NCI-H146 (cell line): ENCODE measurements at places on chromosomes 4 and X.

DNA sequence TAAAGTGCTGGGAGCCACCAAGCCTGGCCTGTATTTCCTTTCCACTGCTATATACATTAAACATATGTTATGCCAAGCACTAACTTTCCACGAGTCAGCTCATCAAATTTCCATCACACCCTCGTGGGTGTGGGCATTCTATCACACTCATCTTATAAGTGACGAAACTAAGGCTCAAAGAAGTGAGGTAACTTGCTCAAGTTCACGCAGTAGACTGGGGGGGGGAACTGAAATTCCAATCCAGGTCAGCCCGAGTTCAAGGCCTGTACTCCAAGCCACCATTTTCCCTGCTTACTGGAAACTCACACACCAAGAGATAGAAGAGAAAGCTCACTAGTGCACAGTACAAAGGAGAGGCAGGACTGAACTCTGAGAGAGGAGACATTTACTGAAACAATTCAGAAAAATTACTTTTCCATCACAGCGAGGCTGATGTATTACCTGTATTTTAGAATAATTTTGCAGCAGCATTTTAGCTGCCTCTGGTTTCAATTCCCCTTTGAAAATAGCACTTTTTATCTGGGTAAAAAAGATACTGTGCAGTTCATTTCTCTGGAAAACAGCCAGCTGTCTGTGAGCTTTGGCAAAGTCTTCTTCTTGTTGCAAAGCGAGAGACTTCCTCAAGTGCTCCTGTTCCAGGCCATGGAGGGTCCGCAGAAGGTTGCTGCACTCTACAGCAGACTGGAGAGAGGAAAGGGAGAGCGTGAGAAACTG, 76.8 kb downstream of the EVC2 start:
- DNase-seq: no peak

DNA sequence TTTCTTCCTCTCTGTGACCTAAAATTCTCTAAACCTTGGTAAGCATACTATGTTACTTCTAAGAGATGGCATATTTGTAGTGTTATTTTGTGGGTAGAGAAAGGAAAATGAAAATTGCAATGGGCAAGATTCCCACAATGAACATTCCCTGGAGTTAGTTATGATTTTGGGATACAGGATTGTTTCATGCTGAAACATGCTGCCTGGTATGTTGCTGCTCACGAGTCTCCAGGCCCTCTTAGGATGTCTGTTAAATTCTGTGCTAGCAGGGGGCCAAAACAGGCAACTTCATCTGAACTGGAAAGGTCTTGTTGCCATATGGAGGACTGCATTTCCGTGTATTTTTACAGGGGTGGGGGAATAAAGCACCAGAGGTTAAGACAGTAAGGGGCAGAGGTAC, 18.9 kb upstream of the MSMO1 start:
- no peak for DNase-seq

- DNase-seq: no peak
These were observed 123.7 kb downstream of the AFAP1 start for GRCh38 chr4:7815981-7816380.

GRCh38 chr4:174317531-174317930, 33.8 kb downstream of the CEP44 start:
- DNase-seq: no peak

- DNase-seq: no peak
These were observed 16.0 kb downstream of the SULT1E1 start for GRCh38 chr4:69843932-69844331.

GRCh38 chr4:665381-665750, 8.7 kb downstream of the ATP5ME start:
- no peak for DNase-seq

GRCh38 chr4:105061731-105062130, 84.9 kb upstream of the TET2 start:
- DNase-seq: no peak
